ENCODE measurements at places on chromosomes 2 and 18.

GRCh38 chr2:63680455-63680854 is 91.7 kb downstream of the MDH1 start:
- no peak for ATAC-seq

GRCh38 chr2:52036024-52036423 is 1004.1 kb upstream of the NRXN1 start:
- ATAC-seq, result no peak

- ATAC-seq, result no peak
Measured at GRCh38 chr2:72254831-72255451, 107.3 kb upstream of the CYP26B1 start.

DNA sequence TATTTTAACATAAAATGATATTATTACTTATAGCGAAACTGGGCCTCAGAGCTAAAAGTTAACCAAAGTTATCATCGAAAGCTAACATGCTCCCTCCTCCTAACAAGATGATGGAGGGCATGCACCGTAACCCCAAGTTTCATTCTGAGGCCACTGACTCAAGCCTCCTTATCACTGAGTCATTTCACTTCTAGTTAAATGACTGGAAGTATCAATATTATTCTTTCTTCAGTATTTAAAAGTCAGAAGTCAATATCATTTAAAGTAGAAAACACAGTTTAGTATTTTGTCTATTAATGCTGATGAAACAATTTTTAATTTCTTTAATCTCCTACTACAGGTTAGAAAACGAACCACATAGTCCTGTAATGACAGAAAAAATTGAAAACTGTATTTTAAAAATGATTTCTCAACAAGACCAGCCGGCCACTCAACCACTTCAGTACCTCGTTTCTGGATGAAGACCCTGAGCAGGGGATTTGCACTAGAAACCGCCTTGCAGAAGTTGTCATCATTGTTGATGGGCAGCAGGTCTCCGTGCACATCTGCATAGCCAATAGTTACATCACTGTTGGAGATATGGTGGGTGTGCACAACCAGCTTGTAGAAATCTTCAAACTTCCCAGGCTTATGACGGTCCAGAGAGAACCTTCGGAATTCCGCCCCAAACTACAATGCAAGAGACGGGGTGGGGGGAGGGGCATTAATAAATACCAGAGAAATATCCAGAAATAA is 44.9 kb downstream of the PARD6G start:
- no peak for ATAC-seq

GRCh38 chr2:18245375-18245774 is 315.1 kb downstream of the RDH14 start:
- no peak for ATAC-seq

GRCh38 chr2:86271248-86271647 is 66.2 kb downstream of the REEP1 start:
- ATAC-seq, result no peak

- peak; percentile 61 for ATAC-seq
Measured at GRCh38 chr2:43323857-43324256, 97.5 kb upstream of the ZFP36L2 start.

GRCh38 chr2:234243871-234244565 is 193.5 kb downstream of the SPP2 start:
- ATAC-seq, result no peak

DNA sequence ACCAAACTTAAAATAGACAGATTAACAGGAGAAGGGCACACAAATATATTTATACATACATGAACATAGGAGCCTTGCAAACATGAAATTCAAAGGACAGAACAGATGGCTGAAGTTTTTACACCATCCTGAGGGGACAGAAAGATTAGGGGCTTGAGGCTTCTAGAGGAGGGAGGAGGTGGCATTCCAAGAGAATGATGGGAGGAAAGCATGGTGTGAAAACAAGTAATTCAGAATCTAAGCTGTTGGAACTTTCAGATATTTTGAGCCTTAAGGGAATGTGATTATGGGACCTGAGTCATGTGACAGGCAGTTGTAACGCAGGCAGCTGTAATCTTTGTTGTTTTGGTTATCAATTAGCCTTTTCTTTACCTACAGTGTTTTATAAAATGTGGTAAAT is 225.2 kb upstream of the SPOPL start:
- no peak for ATAC-seq

Measured in esophagus mucosa (tissue), 1 donor.